Stimulated activated CD8-positive, alpha-beta memory T cell treated with anti-CD3 and anti-CD28 coated beads, Interleukin-2, amount 100 ng/mL, for 48 hours (primary cell): ENCODE measurements at places on chromosomes 13 and 19.

- no peak for DNase-seq
Measured at GRCh38 chr13:43359536-43359935, 336.1 kb downstream of the DNAJC15 start.

DNA sequence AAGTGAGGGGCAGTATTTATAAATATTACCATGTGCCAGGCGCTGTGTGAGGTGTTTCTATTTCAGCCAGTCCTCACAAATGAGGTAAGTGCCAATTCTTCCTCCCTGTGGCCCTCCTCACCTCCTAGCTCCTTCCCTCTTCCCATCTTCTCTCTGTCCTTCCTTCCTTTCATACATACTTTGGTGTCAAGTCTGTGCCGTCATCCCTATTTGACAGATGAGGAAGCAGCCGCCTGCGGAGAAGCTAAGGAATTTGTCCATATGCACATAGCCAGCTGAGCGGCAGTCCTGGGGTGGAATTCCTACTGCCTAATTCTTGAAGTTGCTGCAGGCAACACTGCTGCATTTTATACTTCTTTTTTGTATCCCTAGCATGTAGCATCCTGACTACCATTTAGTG is 150.8 kb downstream of the B3GLCT start:
- no peak for DNase-seq

DNA sequence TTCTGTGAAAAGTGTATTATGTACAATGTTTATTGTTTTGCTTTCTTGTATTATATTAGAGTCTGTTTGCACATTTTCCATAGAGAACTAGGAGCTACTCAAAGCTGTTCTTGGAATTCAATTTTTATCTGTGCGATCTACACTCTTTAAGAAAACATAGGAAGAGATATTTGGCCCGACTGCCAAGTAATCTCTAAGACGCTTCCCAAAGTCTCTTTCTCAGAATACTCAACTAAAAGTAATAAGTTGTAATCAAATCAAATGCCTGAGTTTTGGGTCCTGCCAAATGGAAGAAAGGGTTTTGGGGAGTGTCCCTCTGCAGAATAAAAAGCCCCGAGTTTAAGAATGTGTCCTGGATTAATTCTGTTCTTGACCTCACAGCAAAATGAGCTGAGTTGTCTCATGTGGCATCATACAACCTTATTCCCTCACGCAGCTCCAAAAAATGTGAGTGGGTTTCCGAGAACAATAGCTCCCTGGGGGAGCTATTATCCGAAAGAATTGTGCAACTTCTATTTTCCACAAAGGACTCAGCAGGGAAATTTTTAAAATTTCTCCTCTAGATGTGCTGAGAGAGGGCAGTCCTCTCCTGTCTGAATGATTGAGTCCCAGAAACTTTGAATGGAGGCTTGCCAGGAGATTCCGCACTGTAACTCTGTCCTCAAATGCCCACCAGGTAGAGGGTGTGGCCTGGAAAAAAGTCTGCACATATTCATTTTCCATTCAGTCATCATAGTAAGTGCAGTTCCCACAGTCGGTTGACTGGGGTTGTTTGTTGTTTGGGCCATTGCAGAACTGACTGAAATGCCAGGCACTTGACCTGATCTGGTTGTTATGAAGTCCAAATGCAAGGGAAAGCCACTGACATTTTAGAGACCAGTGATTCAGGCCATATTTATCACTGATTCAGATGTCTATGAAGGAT is 280.0 kb upstream of the SOX21 start:
- no peak for DNase-seq

DNA sequence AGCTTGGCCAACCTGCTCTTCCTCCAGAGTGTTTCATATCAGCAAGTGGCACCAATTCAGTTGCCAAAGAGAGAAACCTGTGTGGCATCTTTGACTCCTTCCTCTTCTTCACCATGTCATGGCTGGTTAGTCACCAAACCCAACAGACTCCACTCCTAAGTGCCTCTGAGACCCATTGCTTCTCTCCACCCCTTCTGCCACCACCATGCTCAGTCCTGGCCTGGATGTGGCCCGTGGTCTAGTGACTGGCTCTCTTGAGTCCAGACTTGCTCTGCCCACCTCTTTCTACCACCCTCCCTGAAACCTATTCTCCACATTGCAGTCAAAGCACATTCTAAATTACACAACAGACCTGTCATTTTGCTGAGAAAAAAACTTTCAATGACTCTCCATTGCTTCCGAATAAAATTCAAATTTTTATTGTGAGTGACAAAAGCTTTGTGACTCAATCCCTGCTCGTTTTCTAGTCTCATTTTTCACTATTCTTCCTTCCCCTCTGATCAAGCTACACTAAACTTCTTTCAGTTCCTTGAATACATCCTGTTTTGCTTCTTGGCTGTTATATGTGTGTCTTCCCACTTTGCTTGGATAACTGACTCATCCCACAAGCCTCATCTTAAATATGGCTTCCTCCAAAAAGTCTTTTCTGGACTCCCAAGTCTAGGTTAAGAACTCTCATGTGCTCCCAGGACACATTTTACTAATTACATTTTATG is 12.0 kb upstream of the TNFSF11 start:
- peak; percentile 34 for DNase-seq

- DNase-seq: no peak
Measured at GRCh38 chr19:40393894-40394815, 4.2 kb upstream of the HIPK4 start.

DNA sequence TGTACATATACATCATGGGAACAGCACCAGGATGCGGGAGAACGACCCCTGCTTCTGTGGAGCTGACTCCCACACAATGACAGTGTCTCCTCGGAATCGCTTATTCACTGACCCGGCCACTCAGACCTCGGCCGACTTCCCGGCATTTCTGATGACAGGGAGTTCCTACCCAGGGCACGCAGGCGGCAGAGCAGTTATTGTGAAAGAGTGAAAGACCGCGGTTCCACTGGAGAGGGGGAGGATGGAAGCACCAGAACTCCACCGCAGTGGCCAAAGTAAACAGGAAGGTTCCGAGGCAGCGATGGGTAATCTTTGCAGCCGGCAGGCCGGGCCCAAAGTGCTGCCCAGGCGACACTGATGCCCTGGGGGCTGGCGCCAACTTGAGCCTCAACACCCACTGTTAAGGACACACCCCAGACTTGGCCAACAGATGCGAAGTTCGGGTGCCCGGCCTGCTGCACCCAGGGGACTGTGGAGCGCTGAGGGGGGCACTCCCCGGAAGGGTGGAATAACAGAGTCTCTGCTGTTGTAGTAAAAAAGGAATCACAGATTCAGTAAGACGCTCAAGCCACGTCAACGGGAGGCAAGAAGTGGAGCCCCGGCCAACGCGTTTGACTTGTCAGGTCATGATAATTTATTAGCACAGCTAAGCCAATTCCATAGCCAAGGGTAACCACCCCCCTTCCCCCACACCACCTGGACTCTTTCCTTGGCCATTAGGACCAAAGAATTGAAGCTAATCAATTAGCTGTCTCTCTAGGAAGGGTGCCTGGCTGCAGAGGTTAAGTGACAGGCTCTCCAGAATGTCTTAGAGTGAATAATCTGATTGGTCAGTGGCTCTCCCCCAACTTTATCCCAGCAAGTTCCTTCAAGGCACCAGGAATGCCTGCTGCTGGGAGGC is 5.8 kb downstream of the MLLT1 start:
- DNase-seq: no peak

- DNase-seq: no peak
Measured at GRCh38 chr13:88257706-88258105, 586.5 kb downstream of the SLITRK5 start.

DNA sequence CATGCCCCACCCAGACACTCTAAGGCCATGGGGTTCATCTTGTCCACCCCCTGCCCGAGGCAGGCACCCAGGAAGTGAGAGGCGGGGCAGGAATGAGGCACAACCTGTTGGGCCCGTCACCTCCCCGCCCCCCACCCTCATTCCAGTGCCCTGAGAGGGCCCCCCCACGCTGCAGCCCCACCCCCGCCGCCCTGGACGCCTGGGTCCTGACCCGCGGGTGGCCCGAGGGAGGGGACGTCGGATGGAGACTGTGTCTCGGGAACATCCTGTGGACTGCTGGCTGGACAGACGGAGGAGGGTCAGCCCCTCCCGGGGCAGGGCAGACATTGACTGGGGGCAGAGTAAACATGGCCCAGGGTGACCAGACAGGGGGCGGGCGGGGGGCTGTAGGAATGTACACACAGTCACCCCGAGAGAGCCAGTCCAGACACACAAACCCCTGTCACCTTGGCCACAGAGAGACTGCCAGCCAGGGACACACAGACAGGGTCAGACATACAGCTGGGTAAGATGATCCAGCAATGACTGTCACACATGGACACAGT is 7.4 kb upstream of the JUNB start:
- no peak for DNase-seq

DNA sequence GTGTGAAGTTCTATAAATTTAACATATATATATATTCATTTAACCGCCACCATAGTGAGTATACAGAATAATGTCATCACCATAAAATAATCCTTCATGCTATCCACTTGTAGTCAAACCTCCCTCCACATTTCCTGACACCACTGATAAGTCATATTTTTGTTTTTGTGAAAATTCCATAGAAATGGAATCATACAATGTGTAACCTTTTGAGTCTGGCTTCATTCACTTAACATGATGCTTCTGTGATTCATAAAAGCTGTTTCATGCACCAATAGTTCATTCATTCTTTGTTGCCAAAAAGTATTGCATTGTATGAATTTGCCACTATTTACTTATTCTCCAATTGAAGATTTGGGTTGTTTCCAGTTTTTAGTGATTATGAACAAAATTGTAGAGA is 497.5 kb upstream of the PCDH20 start:
- DNase-seq: no peak

GRCh38 chr13:48411147-48411794 is 1.6 kb downstream of the LPAR6 start:
- no peak for DNase-seq

DNA sequence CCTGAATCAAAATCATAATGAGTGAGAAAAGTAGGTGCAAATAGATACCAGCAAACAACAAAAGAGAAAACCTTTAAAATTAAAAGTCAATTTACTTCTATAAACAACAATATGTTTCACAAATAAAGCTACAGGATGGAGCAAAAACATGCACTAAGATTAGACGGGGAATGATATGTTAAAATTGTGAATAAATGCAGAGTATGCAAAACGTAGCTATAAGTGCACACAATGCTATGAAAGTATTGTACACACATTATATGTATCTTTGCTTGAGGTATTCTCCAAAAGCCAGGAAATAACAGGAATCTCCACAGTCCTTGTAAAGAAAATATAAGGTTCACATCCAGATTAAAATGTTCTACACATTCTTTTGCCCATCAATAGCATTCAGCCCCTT is 523.9 kb downstream of the EFNB2 start:
- DNase-seq: no peak

DNA sequence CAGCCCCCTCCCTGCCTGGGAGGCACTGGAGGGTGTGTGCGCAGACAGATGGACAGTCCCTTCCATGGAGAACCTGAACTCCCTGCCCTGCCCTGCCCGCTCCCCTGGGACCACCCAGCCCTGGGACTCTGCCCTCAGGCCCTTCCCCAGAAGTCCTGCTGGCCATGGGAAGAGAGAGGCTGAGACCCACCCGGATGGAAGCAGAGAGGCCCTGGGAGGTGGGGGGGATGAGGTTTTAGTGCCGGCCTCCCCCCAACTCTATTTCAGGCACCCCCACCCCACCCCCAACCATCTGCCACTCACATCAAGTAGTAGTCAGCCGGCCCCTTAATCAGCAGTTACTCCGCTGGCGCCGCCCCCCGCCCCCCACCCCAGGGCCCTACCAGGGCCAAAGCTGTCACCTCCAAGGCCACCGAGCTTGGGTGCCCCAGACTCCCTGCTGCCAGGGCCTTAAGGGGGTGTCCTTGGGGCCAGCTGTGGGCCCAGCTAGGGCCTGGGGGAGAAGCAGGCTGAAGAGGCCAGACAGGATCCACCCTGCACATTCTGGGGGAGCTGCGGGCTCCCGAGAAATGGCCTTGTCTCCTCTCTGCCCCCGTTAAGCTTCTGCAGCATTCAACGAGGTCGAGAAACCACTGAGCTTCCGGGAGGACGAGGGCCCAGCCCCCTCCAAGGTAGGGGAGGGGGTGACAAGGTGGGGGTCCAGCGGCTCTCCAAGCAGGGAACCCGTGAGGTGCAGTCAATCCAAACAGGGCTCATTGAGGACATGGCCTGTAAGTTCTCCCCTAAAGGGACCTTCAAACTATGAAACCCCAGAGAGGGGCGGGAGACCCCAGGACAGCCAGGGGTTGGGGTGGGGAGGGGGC is 17.4 kb downstream of the NMRK2 start:
- no peak for DNase-seq

GRCh38 chr19:5225486-5226345 is 114.9 kb downstream of the PTPRS start:
- no peak for DNase-seq

DNA sequence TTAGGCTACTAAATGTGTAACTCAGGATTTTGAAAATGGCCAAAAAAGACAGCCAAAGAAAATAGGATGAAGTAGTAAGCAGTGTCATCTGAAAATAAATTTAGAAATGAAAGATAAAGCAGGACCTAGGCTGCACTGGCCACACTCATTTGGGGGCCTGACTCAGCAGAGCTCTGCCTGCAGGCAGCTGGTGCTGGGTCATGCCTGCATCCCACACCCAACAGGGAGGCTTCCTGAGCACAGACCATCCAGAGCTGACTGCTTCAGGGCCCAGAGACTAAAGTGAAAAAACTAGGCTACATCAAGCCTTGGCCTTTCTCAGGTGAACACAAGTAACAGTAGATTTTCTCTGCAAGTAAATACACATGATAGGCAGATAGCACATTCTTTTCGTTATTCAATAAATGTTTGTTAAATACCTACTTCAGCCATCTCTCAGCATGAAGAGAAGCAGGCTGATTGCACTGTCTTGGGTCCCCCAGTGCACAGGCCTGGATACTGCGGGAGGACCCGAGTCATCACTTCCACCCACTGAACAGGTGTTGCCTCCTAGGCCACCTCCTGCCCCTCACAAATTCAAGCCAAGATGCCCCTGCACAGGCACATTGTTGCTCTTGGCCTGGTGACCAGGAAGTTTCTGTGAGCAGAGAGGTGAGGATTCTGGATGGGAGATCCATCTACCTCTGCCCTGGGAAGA is 284.0 kb downstream of the OXGR1 start:
- no peak for DNase-seq

DNA sequence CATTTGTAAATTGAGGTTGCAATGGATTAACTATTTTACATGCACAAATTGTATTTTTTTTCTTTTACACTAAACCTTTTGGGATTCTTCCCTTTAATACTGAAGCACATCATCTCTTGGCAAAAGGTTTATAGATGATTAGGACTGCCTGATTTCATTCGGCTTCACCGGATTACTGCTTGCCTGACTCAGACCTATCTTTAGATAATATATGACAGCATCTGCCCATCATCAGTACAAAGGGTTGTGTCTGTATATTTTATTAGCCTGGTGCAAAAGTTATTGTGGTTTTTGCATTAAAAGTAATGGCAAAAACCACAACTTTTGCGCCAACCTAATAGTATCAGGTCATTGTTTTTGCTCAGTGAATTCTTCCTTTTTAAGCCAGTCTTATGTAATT is 316.2 kb upstream of the HTR2A start:
- no peak for DNase-seq

- no peak for DNase-seq
Measured at GRCh38 chr13:106373304-106373988, 162.0 kb downstream of the EFNB2 start.

GRCh38 chr19:56689198-56689597 is 17.6 kb upstream of the ZNF835 start:
- no peak for DNase-seq

GRCh38 chr19:33778089-33778791 is 18.4 kb upstream of the KCTD15 start:
- DNase-seq: peak; percentile 77
